Activated T-cell treated with anti-CD3 and anti-CD28 coated beads, Interleukin-2, amount 50 U/mL, for 72 hours (primary cell): ENCODE measurements at places on chromosomes 3 and 15. TPM values are rescaled to one million over a fixed set of nuclear protein-coding genes. Genes with fewer than 3 reads are reported as not detected.

Gene ACOX2
- not detected for total RNA-seq

- no peak for DNase-seq
Observed at GRCh38 chr3:29267226-29267625, 13.6 kb upstream of the RBMS3 start.

DNA sequence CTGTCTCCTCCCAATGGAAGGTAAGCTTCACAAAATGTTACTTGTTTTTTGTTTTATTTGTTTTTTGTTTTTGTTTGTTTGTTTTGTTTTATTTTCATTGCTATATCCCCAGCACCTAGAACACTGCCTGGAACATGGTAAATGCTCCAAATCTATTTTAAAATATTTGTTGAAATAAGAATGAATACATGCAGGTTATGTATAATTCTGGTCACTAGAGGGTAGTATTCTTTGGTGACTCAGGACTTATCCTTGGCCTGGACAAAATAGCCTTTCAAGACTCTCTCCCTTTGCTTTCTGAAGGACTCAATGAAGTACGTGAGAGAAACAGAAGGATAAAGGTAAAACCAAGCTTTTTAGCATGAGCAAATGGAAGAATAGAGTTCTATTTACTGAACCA is 46.9 kb upstream of the PPP2R3A start:
- DNase-seq = no peak

Gene LRTM1
- total RNA-seq = not detected

Gene SLC15A2
- total RNA-seq = 2.4 TPM

DNA sequence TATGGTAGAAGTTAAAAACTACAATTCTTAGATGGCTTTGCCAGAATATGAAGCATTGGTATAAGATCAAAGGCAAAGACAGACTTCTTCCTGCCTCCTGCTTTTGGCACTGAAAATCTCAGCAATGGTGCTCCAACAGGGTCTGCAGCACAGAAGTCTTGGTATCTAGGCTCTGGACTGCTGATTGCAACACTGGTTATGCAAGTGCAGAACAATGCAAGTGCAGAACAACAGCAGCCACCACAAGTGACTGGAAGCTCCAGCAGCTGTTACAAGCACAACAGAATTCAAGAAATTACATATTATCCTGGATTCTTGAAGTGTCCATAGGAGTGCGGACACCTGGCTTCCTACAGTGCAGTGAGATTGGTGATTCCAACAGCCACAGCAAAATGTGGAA is 33.7 kb downstream of the ZBTB20 start:
- DNase-seq = no peak

DNA sequence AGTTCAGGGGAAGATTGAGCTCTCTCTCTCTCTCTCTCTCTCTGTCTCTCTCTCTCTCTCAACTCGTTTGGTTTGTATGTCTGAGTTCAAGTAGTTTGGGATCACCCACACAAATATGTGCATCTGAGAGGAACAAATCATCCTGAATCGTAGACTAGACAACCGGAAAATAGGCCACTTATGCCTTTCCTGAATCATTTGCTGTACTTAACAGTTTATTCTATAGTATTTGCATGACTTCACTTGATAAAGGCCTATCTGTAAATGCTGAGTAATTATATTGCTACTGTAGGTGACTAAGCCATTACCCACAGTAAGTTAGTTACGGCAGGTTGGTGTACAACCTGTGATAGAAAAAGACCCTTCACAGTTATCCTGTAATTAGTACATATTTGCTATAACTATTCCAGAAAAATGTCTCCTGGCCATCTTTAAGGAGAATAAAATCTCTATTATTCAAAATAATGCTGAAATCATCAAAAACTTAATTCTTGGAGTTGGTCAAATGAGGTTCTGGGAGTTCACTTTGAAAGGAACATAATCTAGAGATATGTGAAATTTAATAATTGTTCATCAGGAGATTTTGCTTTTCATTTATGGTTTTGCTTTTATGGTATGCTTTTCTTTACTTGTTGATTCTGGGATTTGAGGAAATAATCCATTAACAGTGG is 31.1 kb downstream of the OXSM start:
- no peak for DNase-seq

GRCh38 chr3:49026536-49026935 is 2.7 kb downstream of the IMPDH2 start:
- no peak for DNase-seq

Gene USP4
- total RNA-seq = 76.5 TPM

DNA sequence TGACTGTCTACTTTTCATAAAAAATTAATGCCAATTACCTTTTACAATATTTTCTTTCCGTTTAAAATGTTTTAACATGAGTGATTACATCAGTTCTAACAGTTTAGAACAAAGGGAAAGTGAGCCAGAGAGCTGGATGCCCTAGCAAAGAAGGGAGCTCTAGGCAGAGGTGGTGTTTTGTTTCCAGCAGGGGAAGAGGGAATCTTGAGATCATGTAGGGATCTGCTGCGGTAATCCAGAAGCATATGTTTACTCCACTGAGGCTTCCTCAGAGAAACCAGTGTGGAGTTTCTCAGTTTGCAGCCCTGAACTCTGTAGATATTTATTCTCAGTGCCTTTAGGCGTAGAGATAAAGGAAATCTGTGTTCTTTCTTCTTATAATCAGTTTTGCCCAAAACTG is 399.3 kb downstream of the NLGN1 start:
- DNase-seq = no peak

Gene OSTN
- total RNA-seq = not detected

DNA sequence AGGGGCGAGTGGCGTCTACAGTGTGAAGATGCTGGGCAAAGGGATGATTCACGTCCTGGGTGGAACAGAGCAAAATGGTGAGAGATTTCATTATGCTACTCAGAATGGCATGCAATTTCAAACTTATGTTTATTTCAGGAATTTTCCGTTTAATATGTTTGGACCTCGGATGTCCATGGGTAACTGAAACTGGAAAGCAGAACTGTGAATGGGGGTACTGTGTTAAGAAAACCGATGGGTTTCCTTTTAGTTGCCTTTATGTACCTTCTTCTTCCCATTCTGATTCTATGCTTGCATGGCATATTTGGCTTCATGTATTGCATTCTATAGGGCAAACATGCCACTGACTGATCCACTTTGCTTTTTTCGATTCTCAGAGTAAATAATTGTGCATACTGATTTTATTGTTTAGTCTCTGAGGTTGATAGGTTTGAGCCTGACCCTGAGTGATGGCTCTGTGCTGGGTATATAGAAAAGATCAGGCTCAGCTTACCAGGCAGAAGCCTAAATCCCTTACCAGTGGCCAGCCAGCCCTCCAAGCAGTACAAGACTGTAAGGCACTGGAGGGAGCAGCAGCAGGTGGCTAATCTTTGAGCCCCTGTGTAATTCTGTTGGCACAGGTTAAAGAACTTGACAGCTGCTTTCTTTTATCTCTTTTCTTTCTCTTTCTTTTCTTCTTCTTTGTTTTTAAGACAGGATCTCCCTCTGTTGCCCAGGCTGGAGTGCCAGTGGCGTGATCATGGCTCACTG is 4.5 kb downstream of the QTRT2 start:
- DNase-seq = no peak

GRCh38 chr3:151387432-151387831 is 2.9 kb upstream of the P2RY12 start:
- DNase-seq = no peak

DNA sequence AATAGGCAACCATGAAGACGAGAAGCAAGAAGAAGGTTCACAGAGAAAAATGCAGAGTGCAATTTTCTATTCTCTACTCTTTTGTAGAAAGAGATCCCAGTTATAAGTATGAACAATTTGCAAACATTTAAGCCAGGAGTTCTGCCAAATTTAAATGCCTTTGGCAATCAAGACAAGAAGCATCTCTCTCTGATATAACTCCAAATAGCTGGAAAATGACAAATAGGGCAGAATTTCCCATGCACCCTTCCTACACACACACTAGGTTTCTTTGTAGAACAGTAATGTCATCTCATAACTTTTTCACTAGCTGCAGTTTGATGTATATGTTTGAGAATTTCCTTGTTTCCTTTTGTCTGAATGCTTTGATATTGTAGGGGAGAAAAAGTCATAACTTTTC is 333.5 kb upstream of the AZI2 start:
- DNase-seq = no peak

Gene DAZL
- total RNA-seq = not detected

GRCh38 chr3:169354774-169355501 is 308.6 kb downstream of the MECOM start:
- no peak for DNase-seq

DNA sequence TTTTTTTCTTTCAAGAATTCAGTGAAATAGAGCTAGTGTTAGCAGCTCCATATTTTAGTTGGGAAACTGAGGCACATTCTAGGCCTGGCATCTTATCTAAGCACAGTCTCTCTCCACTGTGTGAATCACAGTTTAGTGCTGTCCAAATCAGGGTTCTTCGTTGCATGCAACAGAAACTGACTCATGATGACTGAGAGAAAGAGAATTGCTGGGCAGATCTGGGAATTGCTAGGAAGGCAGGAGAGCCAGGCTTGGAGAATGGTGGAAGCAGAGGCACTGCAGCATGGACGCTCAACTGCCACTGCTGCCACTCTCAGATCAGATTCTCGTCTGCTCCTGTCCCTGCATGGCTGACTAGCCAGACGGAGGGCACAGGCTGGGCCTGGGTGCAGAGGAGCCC is 40.7 kb upstream of the CHST2 start:
- DNase-seq = no peak

Gene MB21D2
- 10.5 TPM for total RNA-seq

- DNase-seq = peak; percentile 19
Observed at GRCh38 chr3:18111796-18112232, 313.3 kb downstream of the SATB1 start.

GRCh38 chr15:38882221-38882620 is 317.6 kb upstream of the RASGRP1 start:
- no peak for DNase-seq

DNA sequence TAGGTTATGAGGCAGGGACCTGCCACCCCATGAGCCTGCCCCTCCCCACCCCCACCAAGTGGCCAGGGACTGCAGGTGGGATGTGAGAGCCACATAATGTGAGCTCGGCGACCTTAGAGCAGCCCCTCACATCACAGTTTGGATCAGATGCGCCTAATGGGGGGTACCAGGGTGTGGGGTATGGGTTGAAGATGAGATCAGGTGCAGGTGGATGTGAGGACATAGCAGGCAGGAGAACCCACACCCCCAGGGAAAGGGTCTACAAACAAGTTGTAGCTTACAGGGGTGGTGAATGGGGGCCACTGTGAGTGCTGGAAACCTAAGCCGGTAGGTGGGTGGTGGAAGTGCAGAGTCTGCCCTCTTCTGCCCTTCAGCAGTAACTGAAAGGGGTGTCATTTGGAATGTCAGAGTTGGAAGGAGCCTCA is 94.0 kb downstream of the CORO2B start:
- DNase-seq = no peak

Gene STRIT1
- total RNA-seq = not detected

- no peak for DNase-seq
Observed at GRCh38 chr3:25520926-25521559, 93.0 kb downstream of the RARB start.

Gene CYP1A1
- 5.4 TPM for total RNA-seq

GRCh38 chr15:91620229-91620628 is 233.3 kb upstream of the SLCO3A1 start:
- DNase-seq = no peak

DNA sequence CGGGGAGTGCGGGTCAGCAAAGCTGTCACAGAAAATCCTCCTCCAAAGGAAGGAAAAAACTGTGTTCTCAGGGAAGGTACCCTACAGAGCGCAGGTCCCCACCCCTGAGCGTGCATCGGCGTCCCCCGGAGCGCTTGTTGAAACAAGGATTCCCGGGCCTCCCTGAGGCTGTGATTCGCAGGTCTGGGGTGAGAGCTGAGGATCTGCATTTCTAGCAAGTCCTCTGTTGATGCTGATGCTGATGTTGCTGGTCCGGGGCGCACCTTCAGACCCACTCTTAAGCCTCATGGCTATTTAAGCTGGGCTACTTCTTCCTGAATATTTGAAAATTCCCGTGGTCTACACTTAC is 226.2 kb upstream of the IGF1R start:
- no peak for DNase-seq

- DNase-seq = no peak
Observed at GRCh38 chr15:60971732-60972131, 257.4 kb downstream of the RORA start.

Gene TTLL13
- 1.9 TPM for total RNA-seq

Gene MGA
- 37.5 TPM for total RNA-seq

- DNase-seq = no peak
Observed at GRCh38 chr3:49135499-49135898, 2.6 kb upstream of the LAMB2 start.

Gene MORC1
- not detected for total RNA-seq

Gene SNX22
- total RNA-seq = 0.60 TPM

DNA sequence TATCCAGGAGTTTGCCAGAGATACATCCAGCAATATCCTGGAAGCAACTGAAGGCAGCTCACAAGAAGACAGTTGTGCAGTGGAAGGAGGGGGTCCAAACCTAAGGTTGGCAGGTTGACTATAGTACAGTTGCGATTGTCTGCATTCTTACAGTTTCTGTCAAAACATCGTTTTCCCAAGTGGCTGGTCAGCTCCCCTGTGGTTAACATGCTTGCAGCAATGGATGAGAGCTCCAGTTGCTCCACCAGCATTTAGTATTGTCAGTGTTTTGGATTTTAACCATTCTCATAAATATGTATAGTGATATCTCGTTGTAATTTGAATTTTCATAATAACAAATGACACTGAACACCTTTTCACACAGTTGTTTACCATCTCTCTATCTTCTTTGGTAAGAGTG is 31.5 kb downstream of the KLF13 start:
- no peak for DNase-seq

Gene TMEM207
- not detected for total RNA-seq

DNA sequence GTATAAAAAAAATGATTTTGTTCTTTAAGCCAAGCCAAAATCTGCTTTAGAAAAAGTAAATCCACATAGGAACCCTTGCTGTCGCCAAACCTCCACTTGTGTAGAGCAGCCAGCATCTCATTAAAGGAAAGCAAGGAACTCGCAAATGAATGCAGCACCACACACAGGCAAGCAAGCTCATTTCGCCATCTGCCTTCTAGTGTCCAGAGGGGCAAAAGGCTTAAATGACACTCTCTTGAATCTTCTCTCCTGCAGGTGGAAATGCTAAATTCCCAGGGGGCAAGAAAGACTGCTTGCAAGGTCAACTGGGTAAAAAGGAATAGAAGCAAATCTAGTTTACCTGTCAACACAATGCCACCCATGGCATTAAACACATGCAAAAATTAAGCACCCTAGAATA is 2.4 kb downstream of the MB21D2 start:
- DNase-seq = no peak

Gene PLXNA1
- total RNA-seq = 5.2 TPM

- no peak for DNase-seq
Observed at GRCh38 chr3:177934001-177934891, 602.0 kb upstream of the KCNMB2 start.

Gene EIF2A
- total RNA-seq = 149 TPM
